ENCODE measurements at places on chromosomes 2 and 18.

DNA sequence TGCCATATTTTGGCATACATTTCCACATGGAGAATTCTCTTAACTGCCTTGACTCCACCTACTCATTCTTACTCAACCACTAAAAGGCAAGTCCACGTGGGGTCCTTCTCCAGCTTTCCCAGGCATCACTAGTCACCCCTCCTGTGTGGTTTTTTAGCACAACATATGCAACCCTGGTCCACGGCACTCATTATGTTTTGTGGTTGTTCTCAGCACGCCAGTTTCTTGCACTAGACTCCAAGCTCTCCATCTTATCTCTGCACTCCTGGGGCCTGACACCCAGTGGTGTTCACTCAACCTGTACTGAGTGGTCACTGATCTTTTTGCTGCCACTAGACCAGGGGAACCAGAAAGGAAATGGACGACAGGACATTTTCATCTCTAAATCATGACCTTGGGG is 18.0 kb downstream of the MARCHF4 start:
- DNase-seq, result no peak

DNA sequence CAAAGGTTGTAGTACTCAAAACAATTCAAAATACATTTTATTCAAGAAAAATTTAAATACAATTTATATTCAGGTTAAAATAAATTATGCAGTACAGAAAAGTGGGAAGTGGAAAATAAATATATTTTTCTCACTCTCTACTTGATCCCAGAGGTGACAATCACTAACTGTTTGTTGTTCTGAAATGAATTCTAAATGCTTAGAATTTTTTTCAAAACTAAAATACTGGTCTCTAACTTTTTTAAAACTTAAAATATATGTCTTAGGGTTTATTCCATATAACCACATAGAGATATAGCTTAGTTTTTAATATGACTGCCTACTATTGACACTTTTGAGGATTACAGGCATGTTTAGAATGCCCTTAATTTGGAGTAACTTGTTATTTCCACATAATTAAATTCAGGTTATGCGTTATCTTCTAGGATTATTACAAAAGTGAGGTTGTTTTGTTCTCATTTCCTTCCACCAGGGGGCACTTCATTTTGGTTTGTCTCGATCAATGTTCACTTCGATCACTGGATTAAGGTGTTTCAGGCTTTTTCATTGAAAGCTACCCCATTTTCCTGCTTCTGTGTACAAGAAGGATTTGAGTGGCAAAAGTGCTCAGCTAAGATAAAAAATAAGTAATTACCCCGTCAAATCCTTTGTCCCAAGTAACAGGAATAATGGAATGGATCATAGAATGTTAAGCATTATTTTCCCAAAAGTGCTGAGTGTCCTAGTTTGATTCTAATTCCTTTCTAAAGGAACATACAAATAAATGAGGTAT is 27.1 kb upstream of the TFPI start:
- no peak for DNase-seq

- DNase-seq, result no peak
Observed at GRCh38 chr2:28225473-28226080, 167.1 kb upstream of the FOSL2 start.

DNA sequence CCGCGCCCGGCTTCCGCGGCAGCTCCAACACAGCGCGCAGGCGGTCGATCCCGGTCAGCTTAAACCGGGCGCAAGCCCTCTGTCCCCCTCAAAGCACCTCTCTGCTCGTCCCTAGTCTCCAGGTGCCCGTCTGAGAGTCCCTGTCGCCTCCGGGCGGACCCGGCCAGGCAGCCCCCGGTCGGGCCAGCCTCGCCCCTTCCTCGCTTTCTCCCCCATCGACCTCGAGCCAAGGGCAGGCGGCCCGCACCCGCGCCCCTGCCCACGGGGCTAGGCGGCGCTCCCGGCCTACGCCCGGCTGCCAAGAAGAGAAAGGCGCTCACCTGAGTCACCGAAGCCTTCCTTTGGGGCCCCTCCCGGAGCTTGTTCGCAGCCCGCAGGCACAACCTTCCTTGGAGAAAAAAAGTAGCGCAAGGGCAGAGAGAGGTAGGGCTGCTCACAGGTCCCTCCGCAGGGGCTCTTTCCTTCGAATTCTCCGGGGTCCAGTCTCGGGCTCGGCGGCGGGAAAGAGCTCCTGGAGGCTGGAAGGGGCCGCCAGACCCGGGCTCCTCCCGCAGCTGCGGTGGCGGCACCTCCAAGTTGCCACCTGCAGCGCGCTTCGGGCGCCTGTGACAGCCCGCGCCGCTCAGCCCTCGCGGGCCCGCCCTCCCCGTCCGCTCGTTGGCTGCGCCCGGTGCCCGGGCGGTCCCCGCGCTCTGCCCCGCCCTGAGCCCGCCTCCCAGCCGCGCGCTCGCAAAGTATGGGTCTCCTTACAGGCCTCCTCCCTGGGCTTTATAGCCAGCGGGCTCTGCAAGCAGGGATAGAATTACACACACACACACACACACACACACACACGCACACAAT is 86.5 kb upstream of the EPB41L3 start:
- DNase-seq, result peak; percentile 72

DNA sequence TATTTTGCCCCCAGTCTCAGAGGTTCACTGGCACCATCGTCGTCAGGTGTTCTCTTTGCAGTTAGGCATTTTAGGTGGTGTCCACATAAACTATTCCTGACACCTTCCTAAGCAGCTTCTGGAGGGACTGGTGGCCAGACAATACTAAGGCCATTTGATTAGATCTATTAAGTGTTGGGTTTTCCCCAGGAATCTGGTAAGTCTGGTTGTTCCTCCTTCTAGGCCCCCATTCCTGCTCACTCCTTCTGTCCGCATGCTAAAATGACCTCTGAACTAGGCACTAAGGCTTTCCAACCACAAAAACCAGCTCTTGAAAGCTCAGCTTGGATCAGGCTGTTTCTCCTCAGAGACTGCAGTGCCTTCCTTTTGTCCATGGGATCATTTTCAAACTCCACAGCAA is 100.7 kb downstream of the MGAT5 start:
- DNase-seq, result no peak

- DNase-seq, result no peak
Observed at GRCh38 chr2:25275575-25275965, 66.2 kb downstream of the DNMT3A start.

DNA sequence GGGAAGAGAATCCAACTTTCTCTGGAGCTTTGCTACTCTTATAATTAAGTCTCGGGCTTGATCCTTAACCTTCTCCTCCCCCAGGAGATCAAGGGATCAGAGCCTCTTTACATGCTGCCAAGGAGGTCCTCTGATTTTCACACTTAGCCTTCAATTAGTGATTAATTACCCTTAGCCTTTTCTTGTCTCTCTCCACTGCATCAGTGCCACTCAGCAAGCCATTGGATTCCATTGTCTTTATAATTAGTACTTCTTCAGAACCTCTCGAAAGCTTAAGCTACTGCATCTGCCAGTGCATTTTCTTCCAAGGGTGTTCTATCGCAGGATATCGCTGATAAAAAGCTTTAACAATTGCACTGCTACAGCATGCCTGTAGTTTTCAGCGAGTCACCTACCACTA is 477.0 kb upstream of the MEIS1 start:
- DNase-seq, result no peak

- DNase-seq, result no peak
Observed at GRCh38 chr2:56267415-56267788, 83.6 kb downstream of the CCDC85A start.

DNA sequence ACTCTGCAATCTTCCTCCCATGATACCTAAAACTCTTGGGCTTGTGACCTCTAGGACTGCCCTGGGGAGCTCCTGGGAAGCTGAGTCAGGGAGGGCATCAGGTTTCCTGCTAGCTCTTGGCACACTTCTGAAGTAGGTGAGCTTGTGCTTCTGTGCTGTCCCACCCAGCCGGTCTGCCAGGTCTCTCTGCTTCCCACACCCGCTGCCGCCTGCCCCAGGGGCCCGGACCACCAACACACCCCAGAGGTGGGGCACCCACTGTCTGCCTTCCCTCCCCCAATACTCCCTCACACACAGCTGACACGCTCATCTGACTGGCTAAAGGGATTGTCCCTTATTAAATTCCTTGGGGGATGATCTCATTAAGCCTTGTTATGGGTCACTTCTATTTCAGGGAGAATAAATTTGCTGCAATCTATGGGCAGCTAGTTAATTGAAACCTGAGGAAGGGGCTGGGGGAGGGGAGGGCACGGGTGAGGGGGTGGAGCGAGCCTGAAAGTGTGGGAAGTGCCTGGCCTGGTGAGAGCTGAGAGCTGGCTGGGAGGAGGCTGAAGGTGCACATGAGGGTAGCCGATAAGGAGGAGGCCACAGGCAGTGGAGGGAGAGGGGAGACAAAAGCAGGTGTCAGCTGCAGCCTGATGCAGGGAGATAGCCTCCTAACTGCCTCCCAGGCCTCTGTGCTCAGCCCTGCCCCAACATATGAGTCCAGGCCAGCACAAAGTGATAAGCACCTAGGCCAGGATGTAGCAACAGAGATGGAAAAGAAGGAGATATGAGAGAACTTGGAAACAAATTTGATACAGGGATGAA is 48.8 kb downstream of the HAUS1 start:
- DNase-seq, result no peak

- DNase-seq, result no peak
Observed at GRCh38 chr2:74238879-74239278, 40.5 kb downstream of the MTHFD2 start.

GRCh38 chr2:157853820-157854219 is 22.3 kb downstream of the ACVR1 start:
- no peak for DNase-seq

DNA sequence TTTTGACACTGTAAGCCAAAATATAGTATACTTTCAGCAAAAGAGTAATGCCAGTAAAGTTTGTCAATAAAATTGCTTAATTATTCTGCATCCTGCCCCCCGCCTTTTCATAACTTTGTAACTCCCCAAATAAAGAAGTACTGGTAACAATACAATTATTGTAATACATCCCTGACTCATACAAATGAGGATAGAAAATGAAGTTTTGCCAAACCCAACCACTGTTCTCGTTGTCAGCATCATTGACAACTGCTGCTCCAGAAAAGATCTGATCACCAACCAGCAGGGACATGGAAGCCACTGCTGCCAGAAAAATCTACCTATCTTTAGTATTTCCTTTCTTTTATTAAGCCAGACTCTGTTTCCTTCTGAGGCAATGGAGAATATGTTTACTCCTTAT is 27.1 kb downstream of the SCN3A start:
- no peak for DNase-seq

- DNase-seq, result no peak
Observed at GRCh38 chr18:43159086-43159770, 43.7 kb upstream of the RIT2 start.
